Activated CD4-positive, alpha-beta T cell treated with anti-CD3 and anti-CD28 coated beads for 36 hours (primary cell): ENCODE measurements at places on chromosomes 6 and 20. TPM values are rescaled to one million over a fixed set of nuclear protein-coding genes. Genes with fewer than 3 reads are reported as not detected.

DNA sequence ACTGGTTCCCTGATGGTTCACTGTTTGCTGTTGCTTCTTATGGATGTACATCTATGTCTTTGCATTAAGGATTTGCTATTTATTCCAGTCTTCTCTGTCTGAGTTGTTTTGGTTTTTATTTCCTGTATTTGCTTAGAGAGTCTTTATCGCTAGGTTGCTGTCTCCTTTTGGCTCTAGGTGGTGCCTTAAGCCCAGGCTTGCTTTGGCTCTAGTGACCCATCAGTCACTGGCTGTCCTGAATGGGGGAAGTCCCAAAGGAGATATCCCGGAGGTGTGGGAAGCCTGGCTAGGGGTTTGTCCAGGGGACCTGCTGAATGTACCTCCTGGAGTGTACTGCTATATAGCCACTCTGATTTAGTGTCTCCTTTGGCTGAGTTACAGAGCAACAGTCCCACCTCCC, 53.4 kb downstream of the MCHR2 start:
- no peak for DNase-seq

ADGRF4 gene
- total RNA-seq: not detected

MUC22 gene
- not detected for total RNA-seq

MOG gene
- not detected for total RNA-seq

DNA sequence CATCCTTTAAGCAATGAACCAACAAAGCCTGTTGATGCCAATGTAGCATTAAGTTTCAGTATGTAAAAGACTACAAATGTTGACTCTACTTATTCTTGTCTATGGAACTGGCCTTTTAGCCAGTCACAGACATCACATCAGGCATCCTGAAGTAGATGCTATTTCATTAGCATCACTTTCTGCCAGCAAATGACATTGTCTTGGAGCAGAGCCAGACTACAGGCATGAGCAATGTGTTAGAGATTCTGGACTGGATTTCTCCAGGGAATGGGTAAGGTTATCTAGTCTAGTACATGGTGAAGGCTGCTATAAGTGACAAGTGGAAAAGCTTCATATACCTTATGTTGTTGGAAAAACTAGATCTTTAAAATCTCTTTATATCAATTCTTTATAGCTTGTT, 142.9 kb downstream of the ADGRB3 start:
- DNase-seq: no peak
